ENCODE measurements at places on chromosomes 4 and X. TPM values are rescaled to one million over a fixed set of nuclear protein-coding genes. Genes with fewer than 3 reads are reported as not detected.

The ZMYM3 gene
- total RNA-seq: 24.9 TPM

- no peaks in the 10 kb centered on the region for H3K36me3 ChIP-seq
- H3K4me3 ChIP-seq: no peak overlapping the region
- no peaks in the 10 kb centered on the region for H3K4me1 ChIP-seq
- H3K27me3 ChIP-seq: no peaks in the 10 kb centered on the region
Measured at GRCh38 chr4:141560056-141560455, 76.3 kb upstream of the IL15 start.

DNA sequence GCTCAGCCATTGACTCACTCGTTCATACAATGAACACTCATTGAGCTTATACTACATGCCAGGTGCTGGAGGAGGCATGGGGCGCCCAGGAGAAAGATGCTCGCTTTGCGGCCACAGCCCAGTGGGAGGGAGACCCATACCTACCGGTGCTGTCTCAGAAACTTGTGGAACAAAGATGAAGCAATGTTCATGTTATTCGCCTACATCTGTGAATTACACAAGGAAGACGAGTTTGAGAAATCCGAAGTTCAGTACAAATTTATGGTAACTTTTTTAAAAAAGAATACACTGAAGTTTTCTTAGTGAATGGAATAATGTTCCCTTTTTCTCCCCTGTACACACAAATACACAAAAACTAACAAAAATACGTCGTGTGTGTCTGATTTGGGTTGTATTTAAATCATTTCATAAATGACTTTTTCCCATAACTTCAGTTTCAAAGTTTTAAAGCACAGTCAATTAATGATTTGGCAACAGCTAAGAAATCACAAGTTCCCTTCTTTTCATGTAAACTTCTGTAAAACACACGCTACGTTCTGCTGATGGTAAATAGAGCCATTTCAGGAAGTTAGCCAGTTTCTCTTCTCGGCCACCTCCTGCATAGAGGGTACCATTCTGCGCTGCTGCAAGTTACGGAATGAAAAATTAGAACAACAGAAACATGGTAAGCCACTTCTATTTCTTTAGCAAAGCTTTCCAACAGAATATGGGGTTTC is at the start of gene TLR8:
TSS of gene TLR8 (plus strand) at position 575 of the 716 bp plus-strand sequence. CDS start at position 662, 87 bp downstream.
- H3K27ac ChIP-seq: no peak within 1 kb of the TSS
- H3K4me1 ChIP-seq: no peaks in the 10 kb centered on the region

The CENPI gene
- total RNA-seq: 1.2 TPM

The SLIT2 gene
- 181 TPM for total RNA-seq

The JCHAIN gene
- total RNA-seq: 99.1 TPM

The MAGEC1 gene
- not detected for total RNA-seq

DNA sequence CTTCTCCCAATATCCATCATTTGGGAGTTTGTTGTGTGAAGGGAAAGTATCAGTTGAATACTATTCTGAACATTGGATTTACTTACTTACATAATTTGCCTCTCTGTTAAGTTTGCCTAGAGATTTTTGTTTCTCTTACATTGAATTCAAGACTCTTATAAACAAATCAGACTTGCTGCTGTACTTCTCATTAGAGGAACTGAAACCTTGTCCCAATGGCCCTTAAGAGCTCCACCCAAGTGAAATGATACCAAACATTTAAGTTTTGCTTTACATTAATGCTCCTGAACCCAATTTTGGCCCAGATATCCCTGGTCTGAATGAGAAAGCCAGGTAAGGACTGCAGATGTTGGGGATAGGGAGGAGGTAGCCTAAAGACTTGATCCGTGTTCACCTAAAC is 32.0 kb downstream of the HAND2 start:
- H3K4me3 ChIP-seq: no peak overlapping the region
- no peak for DNase-seq
- no peaks in the 10 kb centered on the region for H3K4me1 ChIP-seq
- no peak overlapping the region for H3K27ac ChIP-seq
- H3K27me3 ChIP-seq: peaks cover 53% of the 10 kb centered on the region

All from upper lobe of right lung (tissue), 1 donor.